ENCODE measurements at places on chromosomes 13 and 19. TPM values are rescaled to one million over a fixed set of nuclear protein-coding genes. Genes with fewer than 3 reads are reported as not detected.

GRCh38 chr19:30784850-30785457 is 412.8 kb downstream of the ZNF536 start:
- H3K36me3 ChIP-seq: no peaks in the 10 kb centered on the region
- no peaks in the 10 kb centered on the region for H3K27me3 ChIP-seq
- H3K4me1 ChIP-seq: no peaks in the 10 kb centered on the region
- no peak overlapping the region for H3K4me3 ChIP-seq
- H3K27ac ChIP-seq: no peak overlapping the region
- DNase-seq: peak; percentile 49

DNA sequence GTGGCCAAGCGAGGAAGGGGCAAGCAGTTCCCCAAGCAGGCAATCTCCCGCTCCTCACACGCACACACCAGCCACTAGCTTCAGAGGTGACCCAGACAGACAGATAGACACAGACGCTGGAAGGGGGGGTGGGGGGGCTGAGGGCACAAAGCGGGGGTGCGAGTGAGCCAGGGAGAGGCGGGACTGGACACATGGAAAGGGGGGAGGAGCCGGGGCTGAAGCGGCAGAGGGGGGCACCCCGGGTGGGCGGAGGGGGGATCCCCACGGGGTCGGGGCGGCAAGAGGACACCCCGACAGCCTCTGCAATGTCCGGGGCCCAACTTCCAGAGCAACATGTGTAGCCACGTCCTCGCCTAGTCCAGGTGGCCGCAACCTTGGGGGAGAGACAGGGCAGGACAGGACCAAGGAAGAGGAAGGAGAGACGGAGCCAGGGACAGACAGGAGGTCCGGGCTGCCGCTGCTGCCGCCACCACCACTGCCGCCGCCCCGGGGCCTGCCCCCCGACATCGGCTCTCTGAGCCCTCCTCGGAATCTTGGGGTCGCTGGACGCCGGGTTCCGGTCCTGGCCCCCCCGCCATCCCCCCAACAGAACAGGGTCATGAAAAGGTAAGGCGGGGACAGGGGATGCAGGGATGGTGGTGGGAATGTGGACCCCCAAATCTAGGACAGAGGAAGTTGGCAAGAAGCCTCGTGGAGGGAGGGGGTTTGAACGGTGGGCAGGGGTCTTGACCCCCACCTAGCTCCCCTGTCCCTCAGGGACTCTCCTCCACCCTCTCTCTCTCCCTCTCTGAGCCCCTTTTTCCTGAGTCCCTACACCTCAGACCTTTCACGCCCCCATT is 1.1 kb downstream of the GRIN2D start:
- H3K36me3 ChIP-seq: no peaks in the 10 kb centered on the region
- peaks cover 28% of the 10 kb centered on the region for H3K4me1 ChIP-seq
- H3K27ac ChIP-seq: no peak overlapping the region
- no peak overlapping the region for H3K4me3 ChIP-seq
- DNase-seq: peak; percentile 85

DNA sequence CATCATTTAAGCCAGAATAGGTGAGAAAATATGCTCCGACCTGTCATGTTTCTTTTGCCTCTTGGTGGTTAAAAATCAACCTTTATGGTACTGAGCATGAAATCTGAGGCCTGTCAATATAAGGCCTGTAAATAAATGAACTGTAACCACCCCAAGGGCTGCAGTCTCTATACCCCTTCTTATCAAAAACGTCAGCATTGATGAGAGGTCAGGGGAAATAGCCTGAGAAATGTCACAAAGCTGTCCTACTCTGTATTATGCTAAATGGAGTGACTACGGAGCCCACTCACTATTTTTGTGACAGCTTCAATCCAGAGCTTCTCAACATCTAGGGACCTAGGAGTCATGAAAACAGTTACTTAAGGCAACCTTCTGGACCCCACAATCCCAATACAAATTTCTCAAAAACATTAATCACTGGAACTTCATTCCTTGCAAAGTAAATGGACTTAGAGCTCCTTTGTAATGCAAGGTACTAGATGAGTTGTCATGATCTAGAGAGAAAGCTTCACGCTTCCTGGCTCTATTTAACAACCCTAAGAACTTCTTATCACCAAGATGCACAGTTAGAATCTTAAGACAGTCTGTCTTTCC is 2.7 kb upstream of the RAP2A start:
- no peak overlapping the region for H3K4me3 ChIP-seq
- H3K27me3 ChIP-seq: no peaks in the 10 kb centered on the region
- H3K36me3 ChIP-seq: no peaks in the 10 kb centered on the region
- H3K4me1 ChIP-seq: peaks cover 3% of the 10 kb centered on the region
- DNase-seq: no peak

DNA sequence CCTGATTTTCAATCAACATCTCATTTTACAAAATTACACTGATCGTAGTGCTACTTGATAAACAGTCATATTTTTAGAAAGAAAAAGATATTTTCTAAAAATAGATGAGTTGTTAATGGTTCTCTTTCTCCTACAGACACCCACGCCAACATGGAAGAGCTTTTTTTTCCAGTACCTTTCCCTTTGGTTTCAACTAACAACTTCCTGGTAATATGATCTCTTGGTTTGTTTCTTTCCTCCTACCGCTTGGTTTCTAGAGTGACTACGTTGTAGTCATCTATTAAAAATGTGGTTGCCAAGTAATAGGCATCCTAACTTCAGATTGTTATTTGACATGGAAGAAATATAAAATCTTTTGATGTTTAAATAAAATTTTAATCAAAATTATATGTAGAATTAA is 189.0 kb downstream of the LACC1 start:
- no peak overlapping the region for H3K27ac ChIP-seq
- no peaks in the 10 kb centered on the region for H3K4me1 ChIP-seq
- H3K4me3 ChIP-seq: no peak overlapping the region
- no peak for DNase-seq
- H3K36me3 ChIP-seq: no peaks in the 10 kb centered on the region
- no peaks in the 10 kb centered on the region for H3K27me3 ChIP-seq

DNA sequence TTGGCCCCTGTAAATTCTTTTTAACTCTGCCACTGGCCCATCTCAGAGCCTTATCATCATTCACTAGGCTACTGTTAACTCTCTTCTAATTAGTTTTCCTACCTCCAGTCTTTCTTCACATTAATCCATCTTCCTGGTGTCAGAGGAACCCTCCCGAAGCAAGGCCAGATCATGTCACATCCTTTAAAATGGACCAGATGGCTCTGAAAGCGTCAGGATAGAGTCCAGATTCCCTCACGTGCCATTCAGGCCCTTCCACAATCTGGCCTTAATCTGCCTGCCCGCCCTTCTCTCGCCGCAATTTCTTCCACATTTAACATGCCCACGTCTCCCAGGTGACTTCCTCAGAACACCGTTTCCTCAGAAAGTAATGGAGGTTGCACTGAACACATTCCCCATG is 86.5 kb downstream of the RFC3 start:
- H3K27me3 ChIP-seq: no peaks in the 10 kb centered on the region
- H3K4me1 ChIP-seq: no peaks in the 10 kb centered on the region
- no peak overlapping the region for H3K27ac ChIP-seq
- no peaks in the 10 kb centered on the region for H3K36me3 ChIP-seq
- DNase-seq: no peak

- peaks cover 11% of the 10 kb centered on the region for H3K4me1 ChIP-seq
- DNase-seq: no peak
- H3K4me3 ChIP-seq: no peak overlapping the region
Observed at GRCh38 chr19:48997972-48998371, 4.3 kb downstream of the RUVBL2 start.

GRCh38 chr19:50815439-50815838 is 8.1 kb downstream of the KLK1 start:
- no peaks in the 10 kb centered on the region for H3K27me3 ChIP-seq
- H3K36me3 ChIP-seq: no peaks in the 10 kb centered on the region
- no peak overlapping the region for H3K27ac ChIP-seq

DNA sequence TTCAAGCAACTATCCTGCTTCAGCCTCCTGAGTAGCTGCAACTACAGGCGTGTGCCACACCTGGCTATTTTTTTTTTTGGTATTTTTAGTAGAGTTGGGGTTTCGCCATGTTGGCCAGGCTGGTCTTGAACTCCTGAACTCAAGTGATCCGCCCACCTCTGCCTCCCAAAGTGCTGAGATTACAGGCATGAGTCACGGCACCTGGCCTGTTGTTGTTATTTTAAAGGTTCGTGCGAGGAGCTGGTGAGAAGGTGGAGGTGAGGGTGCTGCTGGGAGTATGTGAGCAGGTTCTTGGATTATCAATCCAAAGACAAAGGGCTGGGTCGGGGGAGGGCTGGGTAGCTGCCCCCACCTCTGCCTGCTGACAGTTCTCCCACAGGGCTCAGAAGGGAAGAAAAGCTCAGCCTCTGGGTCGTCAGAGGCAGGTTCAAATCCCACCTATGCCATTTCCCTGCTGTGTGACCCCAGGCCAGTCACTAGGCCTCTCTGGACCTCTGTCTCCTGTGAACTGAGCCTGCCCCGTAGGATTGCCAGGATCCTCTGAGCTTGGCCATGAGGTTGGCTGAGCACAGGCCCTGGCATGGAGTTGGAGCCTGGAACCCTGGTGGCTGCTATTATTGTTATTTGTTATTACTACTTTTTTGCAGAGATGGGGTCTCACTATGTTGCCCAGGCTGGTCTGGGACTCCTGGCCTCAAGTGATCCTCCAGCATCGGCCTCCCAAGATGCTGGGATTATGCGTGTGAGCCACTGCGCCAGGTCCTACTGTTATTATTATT is 1.5 kb downstream of the CKM start:
- H3K4me1 ChIP-seq: no peaks in the 10 kb centered on the region
- DNase-seq: no peak
- no peak overlapping the region for H3K27ac ChIP-seq
- H3K27me3 ChIP-seq: no peaks in the 10 kb centered on the region

DNA sequence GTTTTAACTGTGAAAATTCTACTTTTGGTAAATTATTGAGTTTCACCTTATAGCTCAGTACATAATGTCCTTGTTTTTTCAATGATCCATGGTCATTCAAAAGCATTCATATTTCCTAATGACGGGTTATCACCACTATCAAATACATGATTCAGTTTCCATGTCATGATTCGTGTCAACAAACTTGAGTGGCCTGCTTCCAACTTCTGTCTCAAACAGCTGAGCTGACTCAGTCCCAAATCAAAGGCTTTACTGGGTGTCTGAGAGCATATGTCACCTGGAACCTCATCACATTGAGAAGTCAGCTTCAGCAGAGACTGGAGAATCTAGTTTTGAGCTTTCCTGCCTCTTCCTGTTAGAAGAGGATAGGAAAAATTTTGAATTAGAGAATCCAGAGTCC is 40.3 kb upstream of the SGCG start:
- H3K4me1 ChIP-seq: no peaks in the 10 kb centered on the region
- H3K36me3 ChIP-seq: no peaks in the 10 kb centered on the region

- no peak overlapping the region for H3K4me3 ChIP-seq
- DNase-seq: peak; percentile 86
- H3K27me3 ChIP-seq: no peaks in the 10 kb centered on the region
- H3K27ac ChIP-seq: peak overlapping the region; percentile 11
- H3K4me1 ChIP-seq: peaks cover 29% of the 10 kb centered on the region
- H3K36me3 ChIP-seq: peaks cover 82% of the 10 kb centered on the region
Observed at GRCh38 chr13:110506859-110507566, 54.5 kb downstream of the RAB20 start.

Gene BEST2
- total RNA-seq: not detected

Gene DUS3L
- 88.0 TPM for total RNA-seq

Gene FUT3
- 11.9 TPM for total RNA-seq

Gene RFPL4A
- not detected for total RNA-seq

Gene ZBTB32
- not detected for total RNA-seq

All from upper lobe of left lung (tissue), 6 donors.